ENCODE measurements at places on chromosomes 4 and X.

DNA sequence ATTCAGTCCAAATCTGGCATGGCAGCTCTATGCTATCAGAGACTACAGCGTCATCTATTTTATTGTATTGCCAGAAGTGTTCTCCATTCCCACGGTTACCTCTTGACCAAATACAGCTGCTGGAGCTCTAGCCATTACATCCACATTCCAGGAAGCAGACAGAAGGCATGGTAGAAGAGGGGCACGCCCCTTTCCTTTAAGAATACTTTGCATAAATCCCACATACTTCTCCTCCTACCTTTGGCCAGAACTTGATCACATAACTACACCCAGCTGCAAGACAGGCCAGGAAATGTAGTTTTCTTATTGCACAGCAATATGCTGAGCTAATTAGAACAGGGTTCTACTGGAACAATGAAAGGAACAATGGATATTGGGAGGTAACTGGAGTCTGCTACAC lies 14.9 kb downstream of the SLC9A7 start:
- DNase-seq: no peak

DNA sequence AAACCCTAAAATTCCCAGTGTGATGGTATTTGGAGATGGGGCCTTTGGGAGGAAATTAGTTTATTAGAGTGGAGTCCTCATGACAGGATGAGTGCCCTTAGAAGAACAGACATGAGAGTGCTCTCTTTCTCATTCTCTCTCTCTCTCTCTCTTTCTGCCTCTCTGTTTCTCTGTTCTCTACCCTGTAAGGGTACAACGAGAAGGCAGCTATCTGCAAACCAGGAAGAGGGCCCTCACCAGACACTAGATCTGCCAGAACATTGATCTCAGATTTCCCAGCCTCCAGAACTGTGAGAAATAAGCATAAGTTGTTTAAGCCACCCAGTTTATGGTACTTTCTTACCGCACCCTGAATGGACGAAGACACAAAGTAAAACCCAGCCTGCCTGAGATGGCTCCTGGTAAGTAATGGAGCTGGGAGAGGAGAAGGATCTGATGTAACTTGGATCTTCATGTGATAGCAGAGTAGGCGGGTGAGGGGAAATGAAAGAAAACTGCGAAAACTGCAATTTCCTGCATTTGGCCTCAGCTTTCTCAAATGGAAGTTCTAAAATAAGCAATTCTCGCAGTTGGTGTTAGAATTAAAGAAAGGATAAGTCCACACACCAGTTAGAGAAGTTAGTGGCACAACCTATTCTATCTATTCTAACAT lies 8.7 kb upstream of the CDS1 start:
- no peak for DNase-seq

DNA sequence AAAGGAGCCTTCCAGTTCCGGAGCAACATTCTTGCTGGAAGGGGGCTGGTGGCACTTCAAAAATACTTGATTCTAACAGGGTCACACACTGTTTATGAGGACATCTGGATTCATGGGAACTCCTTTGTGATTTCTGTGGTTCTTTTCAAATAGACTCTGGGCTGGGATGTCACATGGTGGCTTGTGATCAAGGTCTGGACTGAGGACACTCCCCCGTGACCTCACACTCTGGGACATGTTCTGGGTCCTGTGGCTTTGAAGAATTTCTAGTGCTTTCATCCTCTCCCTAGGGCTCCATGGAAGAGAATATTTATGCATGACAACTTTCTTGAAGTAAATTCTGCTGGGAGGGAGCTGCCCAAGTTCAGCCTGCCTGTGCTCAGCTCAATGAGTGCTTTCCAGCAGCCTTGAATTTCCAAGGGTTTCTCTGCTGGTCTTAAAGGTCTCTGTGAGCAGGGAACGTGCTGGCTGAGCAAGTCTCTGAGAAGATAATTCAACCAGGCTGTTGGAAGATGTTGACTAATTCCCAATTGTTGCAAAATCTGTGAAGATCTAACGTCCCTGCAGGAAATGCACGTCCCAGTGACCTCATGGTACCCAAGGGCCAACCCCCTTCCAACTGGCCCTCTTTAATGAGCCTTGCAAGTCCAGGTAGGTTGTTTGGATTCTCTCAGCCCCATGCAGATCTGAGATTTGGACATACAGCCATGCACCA lies 36.3 kb downstream of the GPR143 start:
- DNase-seq: no peak

DNA sequence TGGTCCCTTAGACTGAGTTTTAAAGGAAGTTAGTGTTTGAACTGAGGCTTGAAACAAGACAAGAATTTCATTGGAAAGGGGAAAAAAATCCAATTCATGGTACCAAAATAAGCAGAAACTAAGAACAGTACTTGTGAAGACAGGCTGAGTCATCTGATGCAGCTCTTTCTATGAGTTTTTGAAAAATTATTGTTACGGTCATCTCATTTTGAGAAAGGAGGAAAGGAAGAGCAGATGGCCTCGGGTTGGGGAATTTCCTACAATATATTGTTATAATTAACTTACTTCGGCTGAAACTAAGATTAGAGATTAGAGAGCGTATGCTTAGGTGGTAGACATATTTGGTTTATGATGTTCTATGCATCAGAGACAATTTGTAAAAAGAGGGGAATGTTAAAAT lies 2164.8 kb upstream of the AGA start:
- DNase-seq: no peak

GRCh38 chr4:139951021-139951420 lies 203.0 kb downstream of the MAML3 start:
- no peak for DNase-seq

DNA sequence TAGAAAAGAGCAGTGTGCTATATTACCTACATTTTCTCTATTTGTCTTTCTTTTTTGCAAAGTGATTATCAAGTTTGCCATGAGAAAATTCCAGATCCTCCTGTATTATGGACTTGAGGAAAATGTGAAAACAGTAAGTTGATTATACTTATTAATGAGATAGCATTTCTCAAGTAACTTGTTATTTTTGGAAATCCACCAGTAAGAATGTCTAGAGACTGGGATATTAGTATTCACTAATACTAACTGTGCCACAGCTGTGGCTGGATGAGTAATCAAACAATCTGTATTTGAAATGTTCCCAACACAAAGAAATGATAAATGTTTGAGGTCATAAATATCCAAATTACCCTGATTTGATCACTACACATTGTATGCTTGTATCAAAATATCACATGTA lies 147.0 kb upstream of the CTSO start:
- DNase-seq: no peak

- no peak for DNase-seq
Observed at GRCh38 chr4:121306931-121307330, 73.9 kb downstream of the QRFPR start.

GRCh38 chrX:148541584-148541940 lies 41.1 kb downstream of the AFF2 start:
- DNase-seq: no peak

DNA sequence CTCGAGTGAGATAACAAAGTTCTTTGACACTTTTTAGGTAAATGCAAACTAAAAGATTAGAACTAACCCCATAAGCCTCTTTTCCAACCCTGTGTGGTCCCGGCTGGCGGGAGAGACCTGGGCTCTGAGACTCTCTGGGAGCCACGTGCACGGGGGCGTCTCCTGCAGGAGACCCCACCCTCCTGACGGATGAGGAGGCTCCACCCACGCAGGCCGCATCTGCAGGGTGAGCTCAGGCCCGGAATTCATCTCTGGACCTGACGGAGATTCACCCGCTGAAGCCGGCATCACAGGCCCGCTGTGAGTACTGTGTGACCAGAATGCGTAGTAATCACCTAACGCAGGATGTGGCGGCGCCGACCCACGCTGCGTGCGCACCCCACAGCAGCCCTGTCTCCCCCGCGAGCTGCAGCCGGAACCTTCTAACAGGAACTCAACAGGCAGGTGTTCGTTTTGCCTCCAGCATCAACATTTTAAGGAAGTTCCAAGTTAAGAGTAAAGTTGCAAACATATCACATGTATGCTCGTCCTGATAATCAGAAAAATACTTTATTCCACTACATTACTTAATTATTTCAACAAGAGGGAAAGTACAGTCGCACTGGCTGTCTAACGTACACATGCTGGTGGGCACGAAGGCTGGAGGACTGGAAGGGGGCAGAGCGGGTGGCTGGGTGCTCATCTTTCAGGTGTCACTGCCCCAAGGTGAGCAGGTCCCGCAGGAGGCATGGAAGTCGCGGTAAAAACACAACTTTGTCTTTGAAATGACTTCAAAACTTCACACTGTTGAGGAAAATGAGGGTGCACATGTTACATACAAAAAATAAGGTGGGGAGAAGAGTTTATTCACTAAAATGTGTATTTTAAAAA lies 44.5 kb downstream of the FGFRL1 start:
- no peak for DNase-seq

- DNase-seq: no peak
Observed at GRCh38 chrX:42944381-42944998, 166.5 kb upstream of the PPP1R2C start.

DNA sequence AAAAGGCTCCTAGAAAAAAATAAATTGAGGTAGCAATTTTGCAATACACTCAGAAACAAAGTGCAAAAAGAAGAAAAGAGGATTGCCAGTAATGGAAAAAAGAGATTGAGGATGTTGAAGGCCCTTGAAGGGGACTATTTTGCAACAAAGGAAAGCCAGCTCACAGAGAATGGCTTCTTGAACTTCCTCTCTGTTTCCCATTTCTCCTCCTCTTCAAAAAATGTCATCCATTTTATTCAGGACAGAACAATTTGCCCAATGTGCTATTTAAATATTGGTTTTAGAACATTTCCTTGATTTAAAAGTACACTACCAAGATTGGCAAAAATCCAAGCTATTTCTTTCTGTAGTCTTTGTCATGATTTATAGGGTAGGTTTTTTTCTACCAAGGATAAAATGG lies 60.2 kb downstream of the GASK1B start:
- no peak for DNase-seq

- no peak for DNase-seq
Observed at GRCh38 chr4:8009097-8009496, 69.4 kb upstream of the AFAP1 start.

GRCh38 chr4:129978315-129978714 lies 882.4 kb downstream of the C4orf33 start:
- DNase-seq: no peak

DNA sequence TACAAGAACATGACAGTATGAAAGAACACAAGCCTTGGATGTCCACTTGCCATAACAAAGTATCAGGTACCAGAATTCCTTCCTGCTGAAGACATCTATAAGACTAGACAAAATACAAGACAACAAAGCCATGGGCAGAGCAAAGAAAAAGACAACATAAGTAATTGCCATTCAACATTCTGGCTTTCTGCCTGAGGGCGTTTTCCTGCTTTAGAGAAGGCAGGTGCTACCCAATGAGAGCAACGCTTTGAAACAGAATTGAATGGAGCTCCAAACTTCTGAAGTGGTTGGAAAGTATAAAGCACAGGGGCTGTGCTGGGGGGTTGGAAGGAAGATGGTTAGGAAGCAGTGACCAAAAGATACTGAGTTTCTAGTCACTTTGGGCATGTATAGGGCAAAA lies 30.1 kb downstream of the PDE5A start:
- DNase-seq: no peak

GRCh38 chr4:78558410-78558809 lies 6.8 kb downstream of the ANXA3 start:
- DNase-seq: no peak

- DNase-seq: no peak
Observed at GRCh38 chrX:10178866-10179463, 22.2 kb downstream of the CLCN4 start.

- no peak for DNase-seq
Observed at GRCh38 chr4:5199912-5200311, 148.6 kb downstream of the STK32B start.

DNA sequence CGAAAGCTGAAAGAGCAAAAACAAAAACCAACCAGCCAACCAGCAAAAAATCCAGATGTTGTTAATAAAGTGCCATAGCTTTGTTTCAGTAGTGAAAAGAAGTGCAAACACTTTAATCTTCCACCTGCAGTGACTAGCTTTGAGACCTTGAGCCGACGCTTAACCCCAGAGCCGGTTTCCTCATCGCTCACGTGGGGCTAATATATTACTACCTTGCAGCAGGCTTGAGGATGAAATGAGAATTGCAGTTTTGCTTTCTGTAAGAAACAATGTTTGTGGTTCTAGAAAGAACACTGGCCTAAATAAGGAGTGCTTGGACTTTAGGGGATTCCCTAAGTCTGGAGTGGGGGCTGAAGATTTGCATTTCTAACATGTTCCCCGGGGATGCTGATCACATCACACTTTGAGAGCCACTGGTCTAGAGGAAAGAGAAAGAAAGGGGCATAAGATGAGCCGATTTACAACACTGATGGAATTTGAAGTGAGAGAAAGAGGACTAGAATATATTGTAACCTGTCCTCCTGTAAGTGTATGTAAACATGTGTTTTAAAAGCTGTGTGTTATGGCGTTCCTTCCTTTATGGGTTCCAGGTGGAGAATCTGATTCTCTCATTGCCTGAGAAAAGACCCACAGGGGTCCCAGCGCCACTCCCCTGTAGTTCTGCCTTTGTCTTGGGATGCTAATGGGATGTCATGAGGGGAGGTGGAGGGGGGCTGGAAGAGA lies 1.4 kb downstream of the FGF2 start:
- DNase-seq: no peak

DNA sequence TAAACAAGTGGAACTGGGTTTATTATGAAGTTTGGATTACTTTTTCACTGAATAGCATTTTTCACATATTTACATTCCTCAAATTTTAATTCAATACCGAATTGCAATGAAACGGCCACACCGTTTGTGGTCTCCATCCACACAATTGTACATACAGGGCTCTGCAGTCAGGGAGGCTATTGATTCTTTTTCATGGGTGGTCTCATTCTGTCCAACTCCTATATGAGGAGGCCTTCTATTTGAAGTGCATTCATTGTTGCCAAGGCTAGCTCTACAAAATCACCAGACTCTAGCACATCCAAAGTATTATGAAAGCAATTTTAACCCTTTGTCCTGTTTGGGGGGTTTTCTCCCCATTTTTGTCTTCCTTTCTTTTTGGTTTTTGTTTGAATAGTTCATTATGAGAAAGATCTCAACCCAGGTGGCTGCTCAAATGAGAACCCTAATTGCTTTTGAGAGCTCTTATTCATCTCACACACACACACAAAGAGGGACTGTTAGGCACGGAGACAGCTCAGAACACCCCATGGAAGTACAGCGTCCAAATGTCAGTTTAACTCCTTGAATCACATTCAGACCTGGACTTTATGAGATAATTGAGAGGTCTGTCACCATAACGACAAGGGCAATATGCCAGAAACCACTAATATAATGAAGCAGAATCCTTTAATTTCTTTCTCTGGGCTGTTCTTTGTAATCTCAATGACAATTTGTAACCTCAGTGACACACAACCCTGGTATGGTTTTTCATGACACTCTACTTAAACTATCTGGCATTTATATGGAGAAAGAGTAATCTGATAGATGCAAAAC lies 79.4 kb downstream of the NLGN4X start:
- DNase-seq: no peak

DNA sequence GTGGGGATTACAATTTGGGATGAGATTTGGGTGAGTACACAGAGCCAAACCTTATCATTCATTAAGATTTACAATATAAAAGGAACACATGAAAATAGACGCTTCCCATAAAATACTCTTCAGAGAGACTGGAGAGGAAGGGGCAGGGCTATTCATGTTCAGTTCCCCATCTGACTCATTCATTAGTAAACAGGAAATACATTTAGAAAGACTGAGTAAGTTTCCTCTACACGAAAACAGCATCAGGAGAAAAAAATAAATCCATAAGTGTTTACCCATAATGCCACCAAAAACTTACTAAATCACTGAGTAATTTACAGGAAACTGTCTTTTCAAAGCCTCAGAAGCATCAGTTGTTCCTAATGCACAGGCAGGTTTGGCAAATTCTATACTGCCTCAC lies 255.4 kb upstream of the CXorf51A start:
- DNase-seq: no peak
